HT-29 (cell line): ENCODE measurements at places on chromosomes 2 and 18. TPM values are rescaled to one million over a fixed set of nuclear protein-coding genes. Genes with fewer than 3 reads are reported as not detected.

GRCh38 chr2:19902216-19902740 lies 495 bp upstream of the TTC32 start:
- no peak for DNase-seq

GRCh38 chr2:151481744-151482143 lies 72.0 kb downstream of the RIF1 start:
- DNase-seq = no peak

- peak; percentile 60 for DNase-seq
Observed at GRCh38 chr2:102141970-102142828, at the start of gene IL1R1. Gene IL1R1, plus strand, starts transcription at chr2:102142746. Its CDS starts 14,979 bp downstream, at chr2:102157725.

DNA sequence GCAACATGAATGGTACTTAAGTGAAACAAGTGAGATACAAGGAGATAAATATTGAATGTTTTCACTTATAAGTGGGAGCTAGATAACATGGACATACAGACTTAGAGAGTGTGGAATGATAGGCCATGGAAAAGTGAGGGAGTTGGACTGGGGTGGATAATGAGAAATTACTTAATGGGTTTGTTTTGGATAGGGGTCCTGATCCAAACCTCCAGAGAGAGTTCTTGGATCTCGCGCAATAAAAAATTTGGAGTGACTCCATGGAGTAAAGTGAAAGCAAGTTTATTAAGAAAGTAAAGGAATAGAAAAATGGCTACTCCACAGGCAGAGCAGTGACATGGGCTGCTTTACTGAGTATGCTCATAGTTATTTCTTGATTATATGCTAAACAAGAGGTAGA lies 508.9 kb downstream of the CNTNAP5 start:
- DNase-seq = no peak

GRCh38 chr2:99488539-99489062 lies 1.2 kb downstream of the REV1 start:
- peak; percentile 70 for DNase-seq

DNA sequence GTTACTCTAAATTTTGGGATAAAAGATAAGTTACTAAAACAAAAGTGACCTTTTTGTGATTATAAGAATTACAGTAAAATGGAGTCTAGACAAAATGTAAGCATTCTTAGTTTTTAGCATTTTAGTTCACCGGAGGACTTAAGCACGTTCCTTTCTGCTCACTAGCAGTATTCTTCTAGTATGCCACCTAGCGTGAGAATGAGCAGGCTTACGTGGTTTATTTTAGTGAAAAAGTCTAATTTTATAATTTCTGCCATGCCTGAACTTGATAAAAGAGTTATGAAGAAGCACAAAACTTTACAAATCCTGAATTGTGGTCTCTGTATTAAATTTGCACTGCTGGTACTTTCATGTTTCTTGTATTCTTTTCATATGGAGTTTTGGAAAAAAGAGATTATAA lies 12.6 kb upstream of the OTX1 start:
- DNase-seq = no peak

- DNase-seq = no peak
Observed at GRCh38 chr2:8018956-8019355, 662.9 kb upstream of the ID2 start.

DNA sequence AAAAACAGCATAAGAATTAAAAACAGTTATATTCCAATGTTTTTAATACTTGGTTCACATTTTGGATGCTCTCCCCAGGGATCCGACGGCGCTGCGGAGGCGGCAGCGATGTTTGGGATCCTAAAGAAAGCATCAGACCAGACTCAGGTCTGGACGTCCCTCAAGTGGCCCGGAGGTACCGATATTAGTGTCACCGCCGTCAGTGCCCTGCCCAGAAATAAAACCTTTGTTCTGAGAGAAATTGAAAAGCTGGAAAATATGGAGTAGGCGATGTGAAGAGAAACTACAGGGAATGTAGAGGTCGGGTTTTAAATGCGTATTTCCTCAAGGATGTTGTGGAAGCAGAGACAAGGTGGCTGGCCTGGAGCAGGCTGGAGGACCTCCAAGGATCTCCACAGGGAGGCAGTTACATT lies 683 bp upstream of the TBC1D8 start:
- peak; percentile 20 for DNase-seq

DNA sequence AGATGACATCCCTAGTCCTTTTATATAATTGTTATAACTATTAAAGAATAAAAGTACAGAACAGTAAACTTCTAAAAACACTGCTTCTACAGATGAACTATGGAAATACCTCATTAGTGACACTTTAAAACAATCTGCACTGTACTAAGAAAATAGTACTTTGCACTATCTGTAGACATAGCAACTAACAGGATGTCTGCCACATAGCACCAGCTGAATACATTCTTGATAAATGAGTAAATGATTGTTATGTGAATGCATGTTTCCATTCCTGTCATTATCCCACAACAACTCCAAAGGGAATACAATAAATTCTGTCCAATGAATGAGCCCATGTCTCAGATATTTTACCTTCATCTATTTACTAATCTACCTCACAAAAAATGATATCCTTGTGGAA lies 115.3 kb upstream of the SLC35G4 start:
- no peak for DNase-seq

The CYP26B1 gene
- 0.05 and 0.10 TPM in 2 replicates for total RNA-seq

The EPAS1 gene
- total RNA-seq = 20.7 and 24.0 TPM in 2 replicates

The RAX gene
- not detected in 2 replicates for total RNA-seq

The DLX1 gene
- 0.08 and 0.18 TPM in 2 replicates for total RNA-seq

The PARD6G gene
- 0.18 and 0.20 TPM in 2 replicates for total RNA-seq
